ENCODE measurements at places on chromosomes 16 and 17.

DNA sequence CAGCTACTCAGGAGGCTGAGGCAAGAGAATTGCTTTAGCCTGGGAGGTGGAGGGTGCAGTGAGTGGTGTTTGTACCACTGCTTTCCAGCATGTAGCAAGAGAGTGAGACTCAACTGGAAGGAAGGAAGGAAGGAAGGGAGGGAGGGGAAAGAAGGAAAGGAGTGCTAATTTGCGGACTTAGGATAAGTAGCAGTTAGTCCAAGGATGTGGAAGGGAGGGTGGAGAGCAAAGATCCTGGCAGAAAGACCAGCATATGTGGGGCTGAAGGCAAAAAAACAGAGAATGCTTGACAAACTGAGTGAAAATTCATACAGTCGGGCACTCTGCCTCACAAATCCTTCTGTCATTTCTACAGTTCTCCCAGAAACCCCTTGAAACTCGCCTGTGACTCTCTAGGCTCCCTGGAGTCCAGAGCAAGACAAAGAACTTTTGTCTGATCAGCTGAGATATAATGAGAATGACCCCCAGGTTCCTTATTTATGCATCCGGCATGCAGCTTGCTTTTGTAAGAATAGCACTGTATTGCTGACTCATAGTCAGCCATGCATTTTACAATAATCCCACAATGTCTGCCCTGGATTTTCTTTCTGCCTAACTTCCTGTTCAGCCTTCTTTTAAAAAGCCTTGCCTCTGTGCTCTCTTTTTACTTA lies 31.5 kb downstream of the CDK5RAP3 start:
- DNase-seq: no peak

DNA sequence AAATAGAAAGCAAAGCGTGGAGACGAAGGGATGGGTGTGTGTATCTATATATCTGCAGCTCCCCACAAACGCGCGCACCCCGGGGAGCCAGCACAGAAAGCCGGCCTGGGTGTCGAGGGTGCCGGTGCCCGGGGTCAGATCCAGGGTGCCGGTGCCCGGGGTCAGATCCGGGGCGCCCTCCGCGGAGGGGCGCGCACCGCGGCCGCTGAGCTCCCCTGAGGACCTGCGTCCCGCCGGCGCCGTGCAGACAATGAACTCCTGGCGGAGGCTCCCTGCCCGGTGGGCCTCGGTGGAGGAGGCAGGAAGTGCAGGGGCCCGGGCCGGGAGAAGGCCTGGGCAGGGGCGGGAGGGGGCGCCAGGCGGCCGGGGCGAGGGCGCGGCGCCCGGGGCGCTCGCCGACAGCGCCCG lies 1.1 kb downstream of the ZNF423 start:
- no peak for DNase-seq

- no peak for DNase-seq
Observed at GRCh38 chr16:64450177-64450576, 671.7 kb downstream of the CDH11 start.

DNA sequence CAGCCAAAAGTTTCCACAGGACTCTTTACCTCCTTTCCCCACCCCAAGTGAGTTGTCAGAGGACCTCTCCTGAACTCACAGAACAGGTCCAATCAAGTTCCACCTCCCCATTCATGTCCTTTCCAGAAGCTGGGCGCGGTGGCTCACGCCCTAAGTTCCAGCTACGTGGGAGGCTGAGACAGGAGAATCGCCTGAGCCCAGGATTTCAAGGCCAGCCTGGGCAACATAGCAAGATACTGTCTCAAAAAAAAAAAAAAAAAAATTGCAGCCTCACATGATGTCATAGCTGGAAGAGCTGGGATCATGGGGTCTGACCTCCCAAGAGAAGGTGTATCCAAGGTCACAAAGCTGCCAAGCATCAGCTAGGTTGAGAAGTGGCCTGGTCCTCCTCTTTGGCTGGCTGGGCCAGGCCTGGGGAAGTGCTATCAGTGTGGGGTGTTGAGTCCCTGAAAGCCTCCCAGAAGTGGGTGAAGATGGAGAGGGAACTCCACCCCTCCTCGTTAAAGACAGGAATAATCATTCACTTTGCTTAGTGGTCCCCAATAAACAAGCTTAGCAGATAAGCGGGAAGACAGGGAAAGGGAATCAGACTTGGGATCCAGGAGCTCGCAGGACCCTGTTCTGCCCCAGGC lies 5.5 kb upstream of the MNT start:
- DNase-seq: no peak

GRCh38 chr16:24713379-24713778 lies 16.1 kb upstream of the TNRC6A start:
- no peak for DNase-seq

DNA sequence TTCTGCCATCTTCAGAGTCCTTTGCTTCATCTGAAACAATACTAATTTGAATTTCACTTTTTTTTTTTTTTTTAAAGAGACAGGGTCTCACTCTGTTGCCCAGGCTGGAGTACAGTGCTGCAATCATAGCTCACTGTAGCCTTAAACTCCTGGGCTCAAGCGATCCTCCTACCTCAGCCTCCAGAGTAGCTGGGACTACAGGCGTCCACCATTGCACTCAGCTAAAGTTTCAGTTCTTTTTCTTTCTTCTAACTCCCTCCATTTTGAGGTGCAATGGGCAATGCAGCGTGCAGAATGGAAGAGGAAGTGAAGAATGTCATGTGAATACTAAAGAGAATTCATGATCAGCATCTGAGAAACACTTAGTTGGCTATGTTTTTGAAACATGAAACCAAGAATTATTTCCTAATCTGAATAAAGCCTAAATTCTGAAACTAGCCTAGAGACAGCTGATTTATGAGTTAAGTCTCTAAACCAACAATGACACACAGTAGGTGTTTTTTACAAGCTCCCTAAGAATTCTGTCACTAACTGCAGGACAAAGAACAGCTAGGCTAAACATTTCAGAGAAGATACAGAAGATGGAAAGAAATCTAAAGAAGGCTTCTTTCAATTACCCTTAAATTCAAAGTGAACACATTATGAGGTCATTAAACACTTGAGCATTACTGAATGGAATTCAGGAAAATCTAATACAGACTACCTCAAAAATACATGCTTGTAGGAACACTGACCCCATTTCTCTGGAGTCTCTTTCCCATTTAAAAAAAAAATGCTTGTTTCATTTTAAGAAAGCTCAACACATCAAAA lies 21.0 kb downstream of the SNN start:
- no peak for DNase-seq

GRCh38 chr17:57987581-57988300 lies at the start of gene VEZF1:
Gene VEZF1 (minus strand): TSS chr17:57988254. CDS start chr17:57988111, 143 bp downstream.
- DNase-seq: no peak

GRCh38 chr16:20762404-20763123 lies 1.2 kb upstream of the ACSM3 start:
- no peak for DNase-seq

DNA sequence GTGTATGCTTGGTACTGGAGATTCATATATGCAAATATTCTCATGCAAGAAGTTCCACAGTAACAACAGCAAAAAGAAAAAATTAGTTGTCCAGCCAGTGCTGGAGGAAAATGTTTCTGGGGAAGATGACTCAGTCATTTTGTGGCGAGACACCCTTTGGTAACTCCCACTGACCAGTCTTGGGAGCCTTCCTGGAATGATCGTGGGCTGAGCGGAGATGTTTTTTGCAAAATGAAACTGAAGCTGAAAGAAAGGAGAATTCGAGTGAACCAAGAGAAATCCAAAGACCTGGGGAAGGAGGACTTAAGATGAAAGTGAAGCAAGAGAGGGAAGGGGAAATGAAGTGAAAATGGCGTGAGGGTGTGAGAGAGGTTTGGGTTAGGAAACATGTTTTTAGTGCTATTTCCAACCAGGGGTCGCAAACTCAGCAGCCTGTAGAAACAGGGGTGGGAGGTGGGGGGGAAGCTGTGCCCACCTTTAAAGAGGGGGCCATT lies 5.2 kb downstream of the ITPRIPL2 start:
- no peak for DNase-seq

DNA sequence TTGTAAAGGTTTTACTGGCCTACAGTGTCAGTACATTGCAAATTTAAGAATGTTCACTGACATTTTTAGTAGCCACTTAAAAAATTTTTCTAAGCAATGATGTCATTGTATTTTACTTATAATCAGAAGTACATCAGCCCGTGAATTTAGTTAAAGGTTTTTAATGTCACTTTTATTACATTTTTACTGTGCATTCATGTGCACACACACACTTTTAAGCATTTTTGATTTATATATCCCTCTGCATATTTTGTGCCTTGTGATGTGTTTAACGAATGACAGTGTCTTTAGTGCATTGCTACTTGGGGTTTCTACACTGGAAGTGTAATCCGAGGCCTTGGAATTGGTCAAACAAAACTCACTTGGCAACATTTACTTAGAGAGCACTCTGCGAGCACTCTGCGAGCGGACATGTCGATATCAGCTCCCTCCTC lies 190.4 kb downstream of the WWOX start:
- no peak for DNase-seq

- no peak for DNase-seq
Observed at GRCh38 chr16:57531253-57531575, 5.2 kb downstream of the CCDC102A start.

DNA sequence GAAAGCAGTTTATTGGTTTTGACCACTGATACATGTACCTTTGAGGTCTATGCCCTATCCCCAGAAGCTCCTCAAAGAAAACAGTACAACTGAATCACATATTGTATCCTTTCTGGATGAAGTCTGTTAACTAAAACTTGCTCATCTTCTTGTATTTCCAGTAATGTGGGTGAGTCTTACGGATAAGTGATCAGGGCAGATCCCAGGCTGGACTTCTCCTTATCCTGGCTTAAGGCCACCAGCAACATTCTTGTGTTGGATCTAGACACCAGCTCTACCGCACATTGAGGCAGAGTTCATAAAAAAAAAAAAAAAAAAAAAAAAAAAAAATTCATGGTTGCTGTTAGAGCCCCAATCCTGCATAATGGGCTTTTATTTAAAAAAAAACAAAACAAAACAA lies 536.7 kb upstream of the HSBP1 start:
- no peak for DNase-seq

DNA sequence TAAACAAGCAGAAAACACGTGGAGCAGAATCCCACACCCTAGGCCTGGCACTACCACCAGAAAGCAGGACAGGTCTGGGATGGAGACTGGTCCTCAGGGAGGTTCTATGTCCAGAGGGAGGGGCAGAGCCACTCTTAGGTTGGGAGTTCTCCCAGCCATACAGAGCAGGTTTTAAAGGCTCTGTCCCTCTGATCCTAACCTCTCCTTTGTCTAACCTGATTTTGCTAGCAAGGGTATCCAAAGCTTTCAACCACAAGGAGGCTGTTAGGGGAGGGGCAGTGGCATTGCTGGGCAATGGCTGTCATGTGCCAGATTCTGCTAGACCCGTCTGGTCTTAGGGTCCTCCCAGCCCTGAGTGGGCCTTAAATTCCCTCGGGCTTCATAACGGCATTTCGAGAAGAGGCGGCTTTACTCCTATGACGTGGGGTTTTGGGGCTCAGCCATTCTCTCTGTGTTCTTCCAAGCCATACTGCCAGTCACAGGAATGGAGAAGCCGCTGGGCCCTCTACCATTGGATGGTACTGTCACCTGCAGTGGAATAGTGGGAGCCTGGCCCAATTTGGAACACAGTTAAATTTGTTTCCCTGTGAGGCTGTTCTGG lies 5.7 kb downstream of the TPPP3 start:
- DNase-seq: no peak

GRCh38 chr17:69552986-69553667 lies 138.6 kb downstream of the MAP2K6 start:
- no peak for DNase-seq

DNA sequence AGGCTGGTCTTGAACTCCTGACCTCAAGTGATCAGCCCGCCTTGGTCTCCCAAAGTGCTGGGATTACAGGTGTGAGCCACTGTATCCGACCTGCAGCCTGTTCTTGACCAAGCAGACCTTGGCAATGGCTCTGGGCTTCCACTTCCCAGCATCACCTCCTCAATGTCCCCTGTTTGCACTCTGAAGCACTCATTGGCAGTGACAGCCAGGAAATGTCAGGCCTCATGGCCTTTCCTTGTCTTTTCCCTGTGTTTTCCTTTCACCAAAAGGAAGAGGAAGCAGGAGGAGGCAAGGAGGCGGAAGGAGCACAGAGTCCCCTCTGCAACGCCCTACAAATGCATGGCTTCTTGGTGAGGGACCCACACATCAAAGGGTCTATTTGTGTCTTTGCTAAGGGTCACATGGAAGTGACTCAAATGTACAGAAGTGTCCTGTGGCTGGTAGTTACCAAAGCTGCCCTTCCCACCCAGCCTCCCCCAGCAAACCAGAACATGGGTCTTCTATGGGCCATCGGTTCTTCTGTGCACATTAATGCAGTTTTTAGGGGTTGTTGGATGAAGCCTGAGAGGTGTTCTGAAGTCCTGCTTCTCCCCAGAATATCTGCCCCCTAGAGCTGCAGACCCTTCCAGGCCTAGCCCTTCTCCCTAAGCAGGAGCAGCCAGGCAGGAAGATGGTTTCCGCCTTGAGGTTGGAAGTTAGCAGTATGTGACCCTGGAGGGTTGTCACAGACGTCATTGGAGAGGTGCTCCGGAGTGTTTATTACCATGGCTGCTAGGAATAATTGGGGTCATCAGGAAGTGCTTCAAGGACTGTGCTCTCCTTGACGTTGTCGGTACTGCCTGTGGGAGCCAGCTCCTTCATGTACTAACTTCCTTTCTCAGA lies 60.8 kb downstream of the WIPI1 start:
- DNase-seq: no peak

DNA sequence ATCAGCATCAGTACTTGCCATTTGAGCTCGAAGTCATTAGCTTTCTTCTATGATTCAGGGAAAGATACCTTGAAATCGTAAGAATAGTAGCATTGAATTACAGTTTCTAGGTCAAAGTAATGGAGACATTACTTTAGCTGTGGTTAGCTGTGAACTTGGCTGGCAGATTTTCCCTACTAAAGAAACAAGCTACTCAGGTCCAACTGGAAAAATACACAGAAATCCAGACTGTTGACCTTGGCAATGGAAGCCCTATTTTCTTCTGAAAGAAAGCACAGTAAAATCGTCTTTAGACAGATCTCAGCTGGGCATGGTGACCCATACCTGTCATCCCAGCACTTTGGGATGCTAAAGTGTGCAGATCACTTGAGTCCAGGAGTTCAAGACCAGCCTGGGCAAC lies 13.4 kb upstream of the DNAJA2 start:
- no peak for DNase-seq

GRCh38 chr16:85996843-85997242 lies 97.9 kb downstream of the IRF8 start:
- no peak for DNase-seq

- no peak for DNase-seq
Observed at GRCh38 chr16:24580665-24581064, 41.3 kb downstream of the RBBP6 start.

DNA sequence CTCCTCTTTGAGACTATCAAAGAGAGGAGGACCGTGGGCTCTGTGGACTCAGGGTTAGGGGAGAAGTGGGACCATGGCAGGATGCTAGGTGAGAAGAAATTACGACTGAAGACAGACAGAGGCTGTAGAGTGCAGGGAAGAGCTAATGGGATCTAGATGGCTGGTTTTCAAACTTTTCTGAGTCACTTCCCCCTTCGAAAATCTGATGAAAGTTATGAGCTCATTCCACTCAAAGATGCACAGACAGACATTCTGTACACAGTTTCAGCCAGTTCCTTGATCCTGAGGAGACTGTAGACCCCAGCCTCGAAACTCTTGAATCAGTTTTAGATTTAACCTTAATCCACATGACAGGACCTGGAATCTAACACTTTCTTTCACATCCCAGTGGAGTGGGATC lies 40.7 kb downstream of the RGS9 start:
- no peak for DNase-seq
